ENCODE measurements at places on chromosomes 3 and 15. TPM values are rescaled to one million over a fixed set of nuclear protein-coding genes. Genes with fewer than 3 reads are reported as not detected.

Gene WDR53
- 8.8 TPM for total RNA-seq

Gene NPRL2
- 19.9 TPM for total RNA-seq

Gene FBXO40
- 146 TPM for total RNA-seq

Gene CA12
- total RNA-seq, result 5.4 TPM

DNA sequence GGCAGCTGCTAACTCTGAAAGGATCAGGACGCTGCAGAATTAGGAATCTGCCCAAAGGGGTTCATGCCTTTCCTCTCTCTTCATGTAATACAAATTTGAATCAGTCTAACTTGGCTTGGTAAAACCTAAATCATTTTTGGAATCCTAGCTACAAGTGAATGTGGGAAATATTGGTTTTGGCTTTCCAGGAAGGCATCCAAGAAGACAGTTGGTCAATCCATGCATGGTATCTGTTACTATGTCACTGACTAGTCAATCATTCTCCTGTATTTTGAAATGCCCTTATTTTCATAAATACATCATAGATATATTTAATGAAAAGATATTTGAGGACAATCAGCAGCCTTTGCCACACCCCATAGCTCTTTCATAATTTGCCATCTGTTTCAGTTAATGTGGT, 7.5 kb upstream of the PLS1 start:
- no peak for DNase-seq

- no peak for DNase-seq
Observed at GRCh38 chr15:101054991-101055390, 135.8 kb downstream of the LRRK1 start.

DNA sequence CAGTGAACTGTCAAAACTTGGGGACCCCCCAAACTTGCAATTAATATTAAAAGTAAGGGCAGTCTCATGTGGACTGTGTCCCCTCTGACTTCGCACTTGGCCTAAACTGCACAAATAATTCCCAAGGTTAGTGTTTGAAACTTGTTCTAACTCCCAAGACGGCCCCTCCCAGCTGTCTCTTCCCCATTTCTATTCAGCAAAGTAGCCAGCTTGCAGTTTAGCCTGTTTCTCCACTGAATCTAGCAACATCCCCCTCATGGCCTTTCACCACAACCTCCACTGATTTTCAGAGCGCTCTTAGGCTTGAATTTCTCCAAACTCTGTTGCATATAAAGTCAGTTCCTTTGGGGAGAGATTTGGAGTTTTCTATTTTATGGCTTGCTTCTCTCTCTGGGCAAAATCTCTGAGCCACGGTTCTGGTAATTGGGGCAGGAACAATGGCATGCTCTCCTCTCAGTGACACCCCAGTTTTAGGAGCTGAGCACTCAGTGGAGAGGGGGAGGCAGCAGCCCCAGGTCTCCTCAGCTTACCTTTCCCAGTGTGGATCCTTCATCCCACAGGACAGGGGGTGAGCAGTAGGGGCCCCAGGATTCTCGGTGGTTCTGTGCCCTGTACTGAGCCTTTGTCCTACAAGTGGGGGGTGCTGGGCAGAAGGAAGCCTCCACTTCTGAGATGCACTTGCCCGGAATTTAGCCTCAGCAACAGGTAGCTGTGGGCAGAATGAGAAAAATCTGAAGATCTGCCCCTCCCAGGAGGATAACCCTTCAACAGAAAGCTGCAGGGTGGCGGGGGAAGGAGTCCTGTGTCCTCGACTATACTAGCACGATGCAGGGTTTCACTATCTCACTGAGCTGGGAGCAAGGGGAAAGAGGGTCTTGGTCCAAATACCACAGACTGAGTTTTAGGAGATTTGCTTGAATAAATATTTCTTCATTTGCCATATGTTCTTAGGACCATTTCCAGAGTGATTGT, 39.3 kb upstream of the GATA2 start:
- DNase-seq, result no peak

DNA sequence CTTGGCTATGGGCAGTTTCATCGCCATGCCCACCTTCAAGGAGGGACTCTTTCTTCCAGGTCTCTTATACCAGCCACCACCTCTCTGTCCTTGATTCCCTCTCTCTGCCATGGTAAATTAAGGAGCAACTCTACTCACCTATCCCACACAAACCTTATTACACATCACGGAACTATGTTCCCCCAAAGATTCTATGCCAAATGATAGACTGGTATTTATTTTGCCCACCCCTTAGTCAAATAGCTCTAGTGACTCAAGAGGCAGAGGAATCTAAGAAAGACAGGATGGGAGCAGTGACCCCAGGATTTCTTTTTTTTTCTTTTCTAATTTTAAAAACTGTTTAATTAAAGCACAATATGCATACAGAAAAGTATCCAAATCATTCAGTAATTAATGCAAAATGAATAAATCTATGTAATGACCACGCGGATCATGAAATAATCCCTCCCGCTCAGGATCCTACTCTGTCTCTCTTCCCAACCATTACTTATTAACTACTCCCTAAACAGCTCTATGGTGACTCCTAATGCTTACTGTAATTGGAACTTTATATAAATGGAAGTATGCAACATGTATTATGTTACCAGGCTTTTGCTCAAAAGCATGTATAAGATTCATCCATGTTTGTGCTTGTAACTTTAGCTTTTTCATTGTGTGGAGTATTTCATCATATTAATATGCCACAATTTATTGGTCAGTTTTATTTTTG, 410.8 kb upstream of the RASGRP1 start:
- DNase-seq, result no peak

DNA sequence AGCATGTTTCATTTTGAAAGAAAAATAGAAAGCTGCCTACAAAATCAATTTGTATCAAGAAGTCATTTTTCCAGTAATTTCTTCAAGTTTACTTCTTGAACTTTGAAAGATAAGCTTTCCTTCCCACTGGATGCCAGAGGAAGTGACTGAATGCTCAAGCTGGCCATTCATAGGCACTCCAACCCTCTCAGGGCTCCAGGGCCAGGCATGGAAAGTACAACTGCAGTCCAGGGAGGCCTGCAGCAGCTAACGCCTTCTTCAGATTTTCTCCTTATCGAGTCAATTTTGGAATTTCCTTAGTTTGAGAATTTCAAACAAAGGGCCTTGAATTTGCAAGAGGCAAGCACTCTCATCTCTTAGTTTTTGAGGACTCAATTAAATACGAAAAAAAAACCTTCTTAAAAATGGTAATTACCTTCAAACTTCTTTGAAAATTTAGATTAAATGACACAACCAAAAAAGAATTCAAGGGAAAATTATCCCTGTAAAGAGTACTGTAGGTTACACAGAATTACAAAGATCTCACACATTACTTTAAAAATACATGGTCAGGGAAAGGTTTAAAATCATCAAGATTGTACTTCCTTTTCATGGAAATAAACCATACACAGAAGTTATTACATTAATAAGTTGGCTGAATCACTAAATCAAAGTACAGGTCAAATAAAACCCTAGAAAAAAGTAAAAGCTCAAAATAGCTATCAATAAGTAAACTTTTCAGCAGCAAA, 2.5 kb downstream of the UBP1 start:
- peak; percentile 64 for DNase-seq

GRCh38 chr3:107008213-107008612, 369.0 kb upstream of the CCDC54 start:
- DNase-seq, result no peak

DNA sequence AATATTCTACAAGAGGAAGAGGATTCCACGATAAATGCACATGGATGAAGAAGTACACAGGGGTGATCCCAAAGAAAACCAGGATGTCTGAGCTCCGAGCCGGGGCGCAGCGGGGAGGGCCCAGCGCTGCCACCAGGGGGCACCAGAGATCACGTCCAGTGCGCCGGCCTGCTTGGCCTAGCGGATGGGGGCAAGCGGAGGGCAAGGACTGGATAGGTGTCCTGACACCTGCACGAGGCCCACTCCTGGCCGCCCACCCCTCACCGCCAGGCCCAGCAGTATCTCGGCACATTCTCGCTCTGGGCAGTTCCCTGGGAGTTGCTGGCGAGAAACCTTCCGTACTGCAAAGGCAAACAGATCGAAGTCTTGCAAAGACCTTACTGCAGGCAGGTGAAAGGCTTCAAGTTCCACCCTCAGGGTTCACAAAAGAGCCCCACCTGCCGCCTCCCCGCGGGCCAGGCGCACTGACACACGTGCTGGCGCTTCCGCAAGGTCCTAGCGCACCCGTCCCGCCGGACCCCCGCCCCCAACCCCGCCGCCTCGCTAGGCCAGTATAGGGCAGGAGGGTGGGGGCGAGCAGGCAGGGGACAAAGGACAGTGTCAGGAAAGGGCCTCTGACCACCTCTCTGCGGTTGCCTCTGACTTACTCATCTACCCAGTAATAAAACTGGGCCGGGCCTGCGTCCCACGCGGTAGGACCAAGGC, 3.3 kb downstream of the ANKRD63 start:
- DNase-seq, result peak; percentile 77

DNA sequence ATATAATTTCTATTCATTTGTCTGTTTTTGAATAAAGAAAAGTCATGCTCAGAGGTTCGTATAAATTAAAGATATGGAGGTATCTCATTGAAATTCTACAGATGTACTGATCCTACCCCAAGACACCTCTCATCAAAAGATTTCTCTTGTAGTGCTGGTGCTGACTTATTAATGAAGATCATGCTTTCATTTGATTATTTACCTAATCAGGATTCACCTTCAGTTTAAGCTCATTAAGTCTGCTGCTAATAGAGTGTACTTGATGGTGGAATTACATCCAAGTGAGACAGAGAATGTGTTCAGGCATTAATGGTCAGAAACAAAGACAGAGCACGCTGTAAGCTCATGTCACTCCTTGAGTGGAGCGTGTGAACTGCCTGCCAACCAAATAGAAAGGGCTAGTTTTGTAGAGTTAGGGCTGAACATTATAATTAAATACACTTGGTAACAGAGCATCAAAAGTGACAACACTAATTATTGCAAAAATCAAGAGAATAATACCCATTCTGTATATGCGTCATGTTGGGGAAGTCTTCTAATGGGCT, 45.5 kb downstream of the KBTBD12 start:
- DNase-seq, result no peak

DNA sequence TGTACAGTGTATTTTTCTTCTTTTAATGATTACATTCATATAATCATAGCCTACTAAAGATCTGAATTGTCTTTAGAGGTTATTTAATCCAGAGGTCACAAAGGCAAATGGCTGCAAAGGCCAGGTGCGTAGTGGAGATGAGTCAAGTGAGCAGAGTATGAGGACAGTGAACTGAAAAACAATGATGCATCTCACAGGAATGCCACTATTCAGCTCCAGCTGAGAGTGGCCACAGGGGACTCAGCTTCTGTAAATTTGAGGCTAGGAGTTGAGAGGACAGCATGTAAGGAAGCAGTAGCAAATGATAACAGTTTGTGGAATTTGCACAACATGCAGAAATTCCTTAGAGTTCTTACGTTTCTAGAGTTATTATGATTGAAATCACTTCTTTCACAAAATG, 50.4 kb downstream of the COL6A5 start:
- no peak for DNase-seq

DNA sequence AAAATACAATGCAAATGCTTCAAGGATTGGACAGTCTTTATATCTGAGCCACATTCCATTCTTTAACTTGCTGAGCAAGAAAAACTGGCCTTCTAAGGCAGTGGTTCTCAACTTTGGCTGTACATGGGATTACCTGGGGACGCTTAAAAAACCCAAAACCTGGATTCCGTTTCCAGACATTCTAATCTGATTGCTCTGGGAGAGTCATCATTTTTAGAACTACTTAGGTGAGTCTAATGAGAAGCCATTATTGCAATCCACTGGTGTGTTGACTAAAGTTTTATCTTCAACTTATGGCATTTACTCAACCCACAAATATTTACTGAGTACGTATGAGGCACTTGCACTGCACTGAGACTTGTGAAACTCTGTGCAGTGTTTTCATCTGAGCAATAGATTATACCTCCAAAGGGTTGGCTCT, 195.7 kb upstream of the ATP11B start:
- no peak for DNase-seq

- no peak for DNase-seq
Observed at GRCh38 chr3:194139814-194140391, 4.0 kb downstream of the HES1 start.

- DNase-seq, result no peak
Observed at GRCh38 chr3:16337856-16338540, 73.0 kb downstream of the OXNAD1 start.

- DNase-seq, result no peak
Observed at GRCh38 chr3:152416808-152417580, 148.3 kb downstream of the MBNL1 start.

DNA sequence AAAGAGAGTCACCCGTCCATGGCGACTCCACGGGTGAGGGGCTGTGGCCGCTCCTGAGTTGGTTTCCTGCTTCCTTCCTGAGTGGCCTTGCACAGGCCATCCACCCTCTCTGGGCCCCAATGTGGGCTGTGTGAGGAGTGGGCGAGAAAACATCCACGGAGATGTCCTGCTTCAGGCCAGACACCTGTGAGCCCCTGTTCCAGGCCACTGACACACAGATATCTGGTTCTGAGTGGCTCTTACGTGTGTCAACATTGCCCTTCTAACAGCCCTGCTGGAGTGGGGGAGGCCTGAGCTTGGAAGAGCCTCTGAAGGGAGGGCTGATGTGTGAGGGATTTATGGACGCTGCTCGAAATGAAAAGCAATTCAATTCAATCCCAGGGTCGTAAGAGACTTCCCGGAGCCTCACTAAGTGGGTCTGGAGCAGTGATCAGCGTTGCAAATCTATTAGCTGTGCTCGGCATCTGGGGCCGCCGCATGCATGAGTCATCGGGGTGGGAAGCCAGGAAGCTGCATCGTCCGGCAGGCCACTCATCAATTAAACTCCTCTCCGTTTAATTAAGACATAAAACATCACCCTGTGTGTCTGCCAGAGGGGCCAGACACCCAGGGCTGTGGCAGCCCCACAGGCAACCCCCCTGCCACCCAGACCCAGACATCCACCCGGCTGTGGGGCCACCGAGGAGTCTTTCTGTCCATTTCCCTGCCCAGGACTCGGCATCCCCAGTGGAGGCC, 20.0 kb upstream of the PRR23E start:
- no peak for DNase-seq

GRCh38 chr3:190853464-190853863, 9.0 kb downstream of the GMNC start:
- DNase-seq, result no peak

DNA sequence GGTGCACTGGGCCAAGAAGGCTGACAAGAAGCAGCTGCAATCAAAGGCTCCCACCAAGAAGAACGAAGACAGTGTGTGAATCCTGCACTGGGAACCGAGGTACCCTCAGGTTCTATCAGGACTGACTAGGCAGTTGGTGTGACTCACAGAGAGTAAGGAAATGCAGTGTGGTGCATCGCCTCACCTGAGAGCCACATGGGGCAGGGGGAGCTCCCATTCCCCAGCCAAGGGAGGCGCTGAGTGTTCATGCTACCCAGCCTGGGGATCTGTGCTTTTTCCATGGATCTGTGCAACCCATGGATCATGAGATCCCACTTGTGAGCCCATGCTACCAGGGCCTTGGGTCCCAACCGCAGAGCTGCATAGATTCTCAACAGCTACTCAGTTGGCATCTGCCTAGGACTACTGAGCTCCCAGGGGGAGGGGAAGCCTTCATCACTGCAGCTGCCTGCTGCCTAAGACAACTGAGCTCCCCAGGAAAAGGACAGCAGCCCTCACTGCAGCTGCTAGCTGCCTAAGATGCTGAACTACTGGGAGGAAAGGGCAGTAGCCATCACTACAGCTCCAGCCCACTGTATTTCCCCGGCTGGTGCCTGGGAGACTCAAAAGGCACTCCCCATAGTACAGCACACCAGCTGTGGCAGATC, 6.9 kb upstream of the PLSCR2 start:
- no peak for DNase-seq

- no peak for DNase-seq
Observed at GRCh38 chr3:157540656-157541055, 37.4 kb upstream of the VEPH1 start.
